ENCODE measurements at places on chromosomes 7 and 10.

GRCh38 chr10:13396369-13396768, 48.3 kb upstream of the SEPHS1 start:
- no peak for DNase-seq

- no peak for DNase-seq
These were observed 513.0 kb upstream of the AKR1E2 start for GRCh38 chr10:4313051-4313450.

DNA sequence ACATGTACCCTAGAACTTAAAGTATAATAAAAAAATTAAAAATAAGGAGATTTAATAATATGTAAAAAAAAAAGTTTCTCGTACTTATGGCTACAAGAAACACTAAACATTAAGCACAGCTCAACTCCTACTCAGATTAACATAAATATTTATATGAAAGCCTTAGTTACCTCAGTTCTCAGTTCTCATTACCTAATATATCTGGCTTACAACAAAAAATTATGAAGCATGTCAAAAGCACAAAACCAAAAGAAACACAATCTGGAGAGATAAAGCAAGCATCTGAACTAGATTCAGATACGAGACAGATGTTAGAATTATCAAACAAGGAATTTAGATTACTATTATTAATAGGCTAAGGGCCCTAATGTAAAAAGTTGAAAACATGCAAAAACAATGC, 40.1 kb downstream of the RNF133 start:
- DNase-seq: no peak

GRCh38 chr7:1124816-1125602, 35.0 kb downstream of the ZFAND2A start:
- no peak for DNase-seq

GRCh38 chr10:62414359-62414758, 40.2 kb downstream of the ZNF365 start:
- DNase-seq: no peak

DNA sequence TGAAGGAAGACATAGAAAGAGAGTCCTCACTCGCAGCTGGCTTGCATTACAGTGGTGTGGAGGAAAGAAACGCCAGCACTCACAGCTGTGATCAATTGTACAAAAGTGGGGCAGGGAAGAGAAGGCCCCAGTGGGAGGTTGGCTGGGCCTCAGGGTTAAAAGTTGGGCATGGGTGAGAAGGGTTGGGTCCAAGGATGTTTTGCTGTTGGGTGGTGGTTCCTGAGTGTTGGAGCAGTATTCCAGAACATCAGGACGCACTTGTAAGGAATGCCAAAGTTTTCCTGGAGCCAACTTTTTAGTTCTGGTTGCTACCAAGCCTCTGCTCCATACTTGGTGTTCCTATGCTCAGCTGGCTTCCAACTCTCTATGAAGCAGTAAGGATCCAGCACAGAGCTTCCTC, 55.4 kb upstream of the MKRN1 start:
- DNase-seq: no peak

- no peak for DNase-seq
These were observed 120.3 kb downstream of the NRP1 start for GRCh38 chr10:33214174-33214573.

DNA sequence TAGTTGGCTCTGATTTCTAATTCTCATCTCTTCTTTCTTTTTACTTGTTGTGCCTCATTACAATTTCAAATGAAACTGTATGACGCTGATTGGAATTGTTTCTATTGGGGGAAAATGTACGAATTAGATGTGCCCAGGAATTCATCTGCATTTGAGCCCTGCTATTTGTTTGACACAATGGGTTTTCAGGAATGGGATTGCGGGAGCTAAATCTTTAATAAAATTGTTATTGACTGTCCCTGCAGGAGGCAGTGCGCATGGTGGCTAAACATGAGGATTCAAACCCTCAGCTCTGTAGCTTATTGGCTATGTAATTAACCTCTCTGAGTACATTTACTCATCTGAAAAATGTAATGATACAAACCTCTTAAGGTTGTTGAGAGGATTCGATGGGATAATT, 181.6 kb downstream of the NXPH1 start:
- DNase-seq: no peak

DNA sequence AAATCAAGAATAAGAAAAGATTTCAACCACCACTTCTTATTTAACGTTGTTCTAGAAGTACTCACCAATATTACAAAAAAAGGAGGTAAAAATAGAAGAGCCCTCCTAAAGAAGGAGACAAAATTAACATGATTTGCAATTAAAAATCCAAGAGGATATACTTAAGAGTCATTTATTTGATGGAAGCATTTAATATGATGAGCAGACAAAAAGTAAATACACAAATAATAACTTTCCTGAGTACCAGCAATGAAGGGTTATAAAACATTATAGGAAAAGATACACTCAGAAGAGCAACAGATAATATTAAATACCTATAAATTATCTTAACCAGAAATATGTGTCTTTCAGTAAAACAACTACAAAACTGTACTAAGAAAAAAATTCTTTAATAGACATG, 106.9 kb upstream of the STK17A start:
- no peak for DNase-seq

- DNase-seq: no peak
These were observed 143.9 kb downstream of the HIBADH start for GRCh38 chr7:27518561-27519350.

- DNase-seq: no peak
These were observed 51.0 kb upstream of the PPP2R2D start for GRCh38 chr10:131849591-131850382.

DNA sequence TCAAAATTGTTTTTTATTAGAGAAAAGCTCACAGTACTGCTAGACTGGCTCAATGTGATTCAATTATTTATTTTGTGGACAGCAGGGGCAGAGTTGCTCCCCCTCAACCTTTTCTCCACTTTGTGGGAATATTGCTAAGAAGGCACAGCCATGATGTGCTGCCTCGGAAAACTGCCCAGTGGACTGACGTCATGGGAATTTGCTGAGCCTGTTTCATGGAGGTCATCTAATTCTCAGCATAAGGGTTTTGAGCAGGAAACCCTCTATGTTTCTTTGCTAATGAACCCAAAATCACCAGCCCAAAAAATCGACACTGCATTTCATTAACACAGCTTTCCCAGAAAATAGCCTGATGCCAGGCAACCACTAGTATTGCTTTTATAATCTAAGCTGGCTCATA, 228.8 kb upstream of the FAM3C start:
- DNase-seq: peak; percentile 57

DNA sequence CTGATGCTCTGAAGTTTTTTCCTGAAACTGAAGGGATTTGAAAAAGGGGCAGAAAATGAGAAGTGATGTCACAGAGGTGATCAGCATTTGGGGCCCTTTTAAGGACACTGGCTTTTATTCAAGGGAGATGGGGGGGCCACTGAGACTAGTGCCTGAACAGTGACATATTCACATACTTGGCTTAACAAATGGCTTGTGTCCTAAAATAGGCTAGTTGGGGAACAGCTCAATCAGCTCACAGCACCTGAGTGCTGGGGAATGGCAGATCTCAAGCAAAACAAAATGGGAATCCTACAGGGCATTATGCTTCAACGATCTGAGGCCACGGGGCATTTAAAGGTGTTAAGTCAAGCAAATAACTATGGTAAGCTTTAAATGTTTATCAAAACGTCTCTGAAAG, 90.1 kb downstream of the UBE2H start:
- no peak for DNase-seq

GRCh38 chr7:117962366-117962994, 89.2 kb upstream of the CTTNBP2 start:
- no peak for DNase-seq

DNA sequence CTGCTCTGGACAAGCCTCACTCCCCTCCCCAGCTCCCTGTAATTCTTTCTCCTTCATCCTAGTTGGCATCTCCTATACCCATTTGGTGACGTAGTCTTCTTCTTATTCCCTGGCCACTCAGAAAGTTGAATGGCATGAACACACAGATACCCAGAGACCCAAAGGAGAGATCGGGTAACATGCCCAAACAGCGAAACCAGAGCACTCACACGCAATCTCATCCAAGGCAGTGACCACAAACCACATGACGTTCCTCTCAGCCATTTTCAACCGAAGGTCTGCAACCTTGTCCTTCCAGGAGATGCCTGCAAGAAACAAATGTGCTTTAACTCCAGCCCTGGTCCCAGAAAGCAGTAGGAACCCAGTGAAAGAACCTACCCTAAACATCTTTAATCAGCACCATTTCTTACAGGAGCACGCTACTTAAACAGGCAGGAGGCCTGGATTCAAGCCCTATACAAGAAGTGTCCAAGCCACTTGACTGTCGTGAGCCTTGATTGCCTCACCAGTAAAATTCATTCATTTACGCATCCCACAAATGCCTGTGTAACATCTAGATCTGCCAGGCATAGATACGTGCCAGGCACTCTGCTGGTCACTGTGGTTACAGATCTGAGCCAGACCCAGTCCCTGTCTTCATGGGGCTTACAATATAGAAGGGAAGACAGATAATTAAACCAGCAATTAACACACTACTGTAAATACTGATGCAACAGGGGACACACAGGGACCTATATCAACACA, 37.1 kb downstream of the XPNPEP1 start:
- DNase-seq: peak; percentile 15

- DNase-seq: peak; percentile 20
These were observed 144.5 kb downstream of the FRMD4A start for GRCh38 chr10:14186245-14186644.

DNA sequence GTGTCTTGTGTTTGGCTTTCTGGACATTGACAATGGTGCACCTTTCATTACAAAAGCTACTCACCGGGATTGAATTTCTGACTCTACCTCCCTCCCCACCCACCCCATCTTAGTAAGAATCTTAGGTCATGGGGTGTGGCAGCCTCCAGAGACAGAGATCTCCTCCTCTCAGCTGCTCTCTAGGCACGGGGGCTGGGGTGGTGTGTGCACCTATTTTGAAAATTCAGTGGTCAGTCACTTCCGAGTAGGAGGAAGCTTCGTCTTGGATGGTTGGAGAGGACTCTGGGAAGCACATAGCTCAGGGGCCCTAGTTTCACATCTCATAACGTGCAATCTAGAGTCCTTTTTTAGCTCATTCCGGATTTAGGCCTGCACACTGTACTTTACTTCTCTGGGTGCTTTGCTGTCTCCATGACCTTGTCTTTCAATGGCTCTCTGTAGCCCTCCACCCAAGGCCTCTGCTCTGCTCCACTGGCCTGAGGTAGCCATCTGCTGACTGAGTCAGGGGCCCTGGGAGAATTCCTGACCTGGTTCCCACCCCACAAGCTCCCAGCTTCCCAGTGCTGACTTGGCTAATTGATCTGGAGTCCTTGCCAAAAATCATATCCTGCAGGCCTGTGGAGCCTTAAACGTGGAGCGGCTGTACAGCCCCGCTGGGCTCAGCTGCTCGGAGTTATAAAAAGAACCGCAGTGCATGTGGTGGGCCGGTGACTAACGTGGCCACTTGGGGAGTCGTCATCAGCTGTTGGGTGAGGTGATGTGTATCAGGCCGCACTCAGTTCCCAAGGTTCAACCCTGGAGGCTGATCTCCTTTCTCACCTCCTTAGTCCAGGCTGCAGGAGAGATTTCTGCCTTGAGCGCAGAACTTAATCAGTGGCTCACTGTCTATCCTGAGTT, 19.3 kb upstream of the ADAMTS14 start:
- DNase-seq: peak; percentile 100

GRCh38 chr10:121851786-121852185, 76.0 kb downstream of the ATE1 start:
- DNase-seq: no peak

- DNase-seq: no peak
These were observed 10.8 kb upstream of the JCAD start for GRCh38 chr10:30070001-30070685.

DNA sequence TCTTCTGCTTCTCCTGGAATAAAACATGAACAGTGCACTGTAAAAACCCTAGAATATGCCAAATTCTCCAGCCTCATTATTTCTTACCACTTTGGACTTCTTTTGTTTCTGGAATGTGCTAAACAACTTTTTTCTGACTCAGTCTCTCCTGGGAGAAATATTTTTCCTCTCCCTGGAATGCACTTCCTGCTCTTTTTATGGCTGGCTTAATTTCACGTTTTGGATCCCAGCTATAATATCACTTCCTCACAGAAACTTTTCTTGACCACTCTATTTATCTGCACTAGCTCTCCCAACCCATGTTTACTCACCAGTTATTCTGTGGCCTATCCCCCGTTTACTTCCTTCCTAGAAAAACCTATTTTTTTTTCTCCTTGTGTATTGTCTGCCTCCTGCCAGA, 26.7 kb downstream of the ABCB5 start:
- peak; percentile 44 for DNase-seq

GRCh38 chr7:91319351-91319750, 55.1 kb downstream of the FZD1 start:
- no peak for DNase-seq

DNA sequence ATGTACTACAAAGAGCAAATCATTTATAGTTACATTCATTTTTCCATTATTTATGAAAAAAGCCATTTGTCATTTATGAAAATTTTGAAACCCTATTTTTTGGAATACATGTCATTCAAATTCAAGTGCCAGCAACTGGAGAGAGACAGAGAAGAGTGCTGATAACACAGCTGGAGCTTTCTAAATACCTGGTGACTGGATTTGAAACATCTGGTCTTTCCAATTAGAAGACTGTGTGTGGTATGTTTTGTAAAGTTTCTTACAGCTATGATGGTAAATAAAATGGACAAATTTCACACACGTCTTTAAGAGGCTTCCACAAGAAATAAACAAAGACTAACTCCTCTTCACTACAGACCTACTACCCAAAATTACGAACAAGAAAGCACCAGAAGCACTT, 56.8 kb downstream of the CHCHD3 start:
- no peak for DNase-seq

DNA sequence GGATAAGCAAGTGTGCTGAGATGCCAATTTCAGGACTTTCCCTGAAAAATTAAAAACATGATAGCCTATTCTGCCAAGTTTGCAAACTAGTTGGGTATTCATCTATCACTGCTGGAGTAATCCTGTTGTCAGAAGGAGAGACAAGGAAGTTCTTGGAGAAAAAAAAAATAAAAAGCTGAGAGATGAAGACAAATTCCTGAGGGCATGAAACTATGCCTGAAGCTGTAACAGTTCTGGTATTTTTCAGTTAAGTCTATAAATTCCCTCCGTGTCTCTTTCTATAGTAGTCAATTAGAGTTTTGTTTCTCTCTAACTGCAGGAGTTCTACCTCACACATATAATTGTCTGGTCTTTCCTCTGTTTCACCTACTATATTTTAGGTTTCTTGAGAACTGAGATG, 95.7 kb downstream of the DGKB start:
- DNase-seq: peak; percentile 22

DNA sequence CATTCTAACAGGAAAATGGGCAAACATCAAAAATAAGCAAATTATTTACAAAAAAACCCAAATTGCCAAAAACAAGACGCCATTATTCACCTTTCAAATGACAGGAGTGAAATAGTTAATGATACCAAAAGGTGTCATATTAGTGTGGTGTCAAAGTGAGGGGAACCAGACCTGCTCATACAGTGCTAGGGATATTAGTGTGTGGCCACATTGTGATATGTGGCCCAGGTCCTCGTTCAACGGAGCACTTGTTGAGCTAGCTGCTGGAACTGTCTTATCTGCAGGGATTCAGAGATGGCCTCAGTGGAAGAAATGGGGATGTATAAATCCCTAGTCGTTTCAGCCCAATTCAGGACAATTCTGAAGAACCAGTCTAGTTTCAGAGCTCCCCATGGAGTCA, 41.2 kb downstream of the GPR85 start:
- DNase-seq: no peak

- DNase-seq: no peak
These were observed 18.7 kb downstream of the MIOS start for GRCh38 chr7:7585241-7585928.

GRCh38 chr7:70571961-70572360, 560.0 kb upstream of the GALNT17 start:
- DNase-seq: no peak

GRCh38 chr10:841535-841934, 90.0 kb downstream of the LARP4B start:
- DNase-seq: no peak

Measured in astrocyte of the spinal cord (primary cell).